KBM-7 (cell line): ENCODE measurements at places on chromosomes 1 and 21.

- DNase-seq: no peak
Measured at GRCh38 chr1:228292609-228292911, 84.7 kb downstream of the OBSCN start.

GRCh38 chr1:193342811-193343210 is 156.4 kb upstream of the B3GALT2 start:
- no peak for DNase-seq

DNA sequence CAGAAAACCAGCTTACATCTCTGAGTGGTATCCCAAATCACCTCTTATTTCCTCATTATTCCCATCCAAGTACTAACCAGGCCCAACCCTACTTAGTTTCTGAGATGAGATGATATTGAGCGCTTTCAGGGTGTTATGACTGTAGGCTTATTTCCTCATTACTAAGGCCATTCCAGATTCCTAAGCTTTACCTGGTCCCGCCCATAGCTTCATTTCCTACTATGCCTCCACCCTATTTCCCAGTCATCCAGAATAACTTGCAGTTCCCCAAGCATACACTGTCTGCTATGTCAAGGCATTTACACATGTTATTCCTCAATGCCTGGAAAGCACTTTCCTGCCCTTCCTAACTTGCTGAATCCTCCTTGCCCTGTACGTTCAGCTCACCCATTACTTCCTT is 79.3 kb upstream of the SPAG17 start:
- DNase-seq: no peak

- no peak for DNase-seq
Measured at GRCh38 chr1:117077267-117077666, 17.1 kb downstream of the TTF2 start.

DNA sequence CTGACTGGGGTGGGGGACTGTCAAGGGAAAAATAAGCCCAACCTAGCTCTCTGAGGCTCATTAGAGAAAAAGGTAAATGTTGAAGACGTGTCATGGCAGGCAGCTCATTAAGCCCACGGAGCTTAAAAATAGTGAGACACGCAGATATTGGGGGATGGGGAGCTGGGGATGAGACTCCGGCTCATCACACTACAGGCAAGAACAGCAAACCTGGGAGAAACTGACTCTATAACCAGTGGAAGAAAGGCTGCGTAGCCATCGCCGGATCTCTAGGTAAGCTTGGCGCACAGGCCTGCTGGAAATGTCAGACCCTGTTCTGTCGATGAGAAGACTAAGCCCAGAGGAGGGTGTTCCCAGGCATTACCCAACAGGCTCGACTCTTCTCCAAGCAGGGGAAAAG is 78.0 kb downstream of the SYT2 start:
- DNase-seq: no peak

DNA sequence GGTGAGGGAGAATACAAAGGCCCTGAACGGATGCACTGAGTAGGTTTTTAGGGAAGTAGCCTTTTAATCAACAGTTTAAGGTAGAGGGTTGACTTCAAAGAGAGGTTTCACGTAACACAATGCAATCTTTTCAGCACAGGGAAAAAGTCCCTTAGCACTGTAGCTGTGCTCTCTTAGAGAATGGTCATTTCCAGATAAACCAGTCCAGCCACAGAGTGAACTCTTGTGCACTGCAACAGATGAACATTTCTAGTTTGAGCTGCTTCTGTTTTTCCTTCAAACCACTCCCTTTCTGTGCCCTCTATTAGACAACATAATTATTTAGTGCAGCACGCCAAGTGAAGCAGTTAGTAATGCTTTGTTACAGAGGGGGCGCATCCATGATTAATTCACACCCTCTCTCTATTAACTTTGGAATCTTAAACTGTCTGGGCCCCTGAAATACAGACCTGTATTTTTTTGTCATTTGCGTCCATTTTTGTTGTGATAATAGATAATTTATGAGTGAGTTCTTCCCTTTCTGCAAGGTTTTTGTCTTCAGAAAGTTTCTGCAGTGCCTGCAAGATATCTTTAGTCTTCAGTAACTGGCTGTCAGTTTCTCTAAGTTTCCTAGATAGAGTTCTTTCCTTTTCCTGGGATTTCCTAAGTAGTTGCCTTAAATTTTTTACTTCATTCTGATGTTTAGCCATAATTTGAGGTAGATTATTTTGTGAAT is 22.9 kb downstream of the LCA5L start:
- DNase-seq: peak; percentile 9

DNA sequence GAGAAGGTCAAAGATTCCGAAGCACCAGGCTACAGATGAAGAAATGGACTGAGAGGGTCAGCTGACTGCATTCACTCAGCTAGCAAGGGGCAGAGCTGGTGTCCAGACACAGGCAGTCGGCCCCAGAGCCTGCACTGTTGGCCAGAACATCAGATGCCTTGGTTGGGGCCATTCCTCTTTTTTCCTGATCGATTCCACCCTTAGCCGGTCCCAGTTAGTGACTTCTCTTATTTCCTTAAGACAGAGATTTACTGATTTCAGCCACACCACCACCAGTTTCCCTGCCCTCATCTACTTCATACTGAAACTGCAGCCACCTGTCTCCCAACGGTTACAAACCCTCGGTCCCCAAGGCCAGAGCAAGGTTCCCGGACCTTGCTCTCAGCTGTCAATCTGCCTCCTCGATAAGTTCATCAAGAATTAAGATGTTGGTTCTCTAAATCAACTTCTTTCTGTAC is 11.5 kb downstream of the CD58 start:
- no peak for DNase-seq

GRCh38 chr1:76503736-76504135 is 363.5 kb upstream of the ST6GALNAC5 start:
- DNase-seq: no peak

- DNase-seq: no peak
Measured at GRCh38 chr1:2320760-2321667, 70.3 kb downstream of the MORN1 start.

DNA sequence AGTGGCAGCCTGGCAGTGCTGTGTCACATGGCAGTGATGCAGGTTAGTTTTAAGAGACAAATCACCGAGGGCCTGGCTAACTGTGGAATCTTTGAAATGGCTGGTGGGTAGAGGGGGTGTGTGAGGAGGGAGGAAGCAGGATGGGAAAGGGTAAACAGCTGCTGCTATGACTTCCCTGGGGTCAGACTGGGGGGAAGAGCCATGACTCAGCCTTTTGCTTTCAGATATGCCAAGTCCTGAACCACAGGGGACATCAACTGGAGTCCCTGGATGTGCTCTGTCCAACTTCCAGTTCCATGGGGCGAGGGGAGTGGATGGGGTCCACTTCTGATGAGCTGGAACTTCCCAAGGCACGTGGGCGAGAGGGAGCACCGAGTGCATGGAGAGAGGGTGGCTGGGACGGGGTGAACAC is 121.1 kb upstream of the ADAR start:
- no peak for DNase-seq

GRCh38 chr1:17789926-17790325 is 34.8 kb downstream of the ACTL8 start:
- DNase-seq: no peak

DNA sequence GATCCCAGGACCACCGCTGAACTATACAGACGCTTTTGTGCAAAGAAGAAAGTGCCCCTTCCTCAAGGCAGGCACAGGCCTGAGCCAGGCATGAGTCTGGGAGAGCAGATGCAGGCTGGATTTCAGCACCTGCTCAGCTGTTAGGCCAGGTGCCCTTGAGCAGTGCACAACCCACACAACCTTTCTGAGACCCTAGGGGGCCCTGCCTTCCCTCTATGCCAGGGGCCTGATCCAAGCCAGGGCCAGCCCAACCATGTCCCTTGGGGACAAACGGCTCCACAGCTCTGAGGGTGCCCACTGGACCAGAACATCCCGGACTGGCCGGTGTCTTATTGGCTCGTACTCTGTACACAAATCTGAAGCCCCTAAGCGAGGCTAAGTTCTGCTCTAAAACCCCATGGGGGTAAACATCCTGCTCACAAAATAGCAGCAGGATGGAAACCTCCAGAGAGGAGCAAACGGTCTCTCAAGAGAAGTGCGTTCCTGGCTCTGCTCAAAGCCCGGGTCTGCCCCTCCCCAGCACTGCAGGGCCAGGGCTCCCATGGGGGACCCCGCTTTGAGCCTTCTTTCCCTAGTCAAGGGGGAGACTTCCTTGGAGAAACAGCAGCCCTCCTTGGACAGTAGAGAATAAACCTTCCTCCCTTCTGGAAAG is 275.1 kb downstream of the NPHP4 start:
- no peak for DNase-seq

DNA sequence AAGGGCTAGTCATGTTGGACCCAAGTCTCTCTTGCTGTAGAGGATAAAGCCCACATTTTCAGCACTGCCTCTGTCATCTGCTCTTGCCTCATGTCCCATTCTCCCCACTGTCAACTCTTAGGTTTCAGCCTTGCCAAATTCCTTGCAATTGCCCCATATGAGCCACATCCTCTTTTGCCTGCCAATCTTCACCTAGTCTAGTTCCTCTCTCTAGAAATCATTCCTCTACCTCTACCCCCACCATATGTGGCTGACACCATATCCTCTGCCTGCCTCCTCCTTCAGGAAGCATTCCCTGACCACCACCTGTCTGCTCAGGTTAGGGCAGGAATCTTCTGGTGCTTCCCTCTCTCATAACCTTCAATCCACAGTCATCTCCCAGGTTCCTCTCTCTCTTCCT is 38.2 kb downstream of the SLC9A1 start:
- peak; percentile 86 for DNase-seq

DNA sequence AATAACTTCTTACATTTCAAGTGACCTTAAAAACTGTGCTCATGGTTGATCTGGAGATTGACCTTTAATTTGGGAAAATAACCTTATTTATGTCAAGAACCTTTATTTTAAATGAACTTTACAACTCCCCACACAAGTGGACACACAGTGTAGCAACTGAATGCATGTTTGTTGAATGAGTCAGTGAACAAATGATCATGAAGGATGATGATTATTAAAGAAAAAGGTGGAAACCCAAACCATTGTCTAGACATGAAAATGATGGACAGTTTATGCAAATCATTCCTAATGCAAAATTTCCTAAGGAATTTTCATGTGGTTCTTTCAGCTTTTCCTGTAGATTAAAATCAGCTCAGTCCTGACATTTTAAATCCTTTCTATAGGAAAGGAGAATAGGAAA is 439.8 kb upstream of the RUNX1 start:
- no peak for DNase-seq

DNA sequence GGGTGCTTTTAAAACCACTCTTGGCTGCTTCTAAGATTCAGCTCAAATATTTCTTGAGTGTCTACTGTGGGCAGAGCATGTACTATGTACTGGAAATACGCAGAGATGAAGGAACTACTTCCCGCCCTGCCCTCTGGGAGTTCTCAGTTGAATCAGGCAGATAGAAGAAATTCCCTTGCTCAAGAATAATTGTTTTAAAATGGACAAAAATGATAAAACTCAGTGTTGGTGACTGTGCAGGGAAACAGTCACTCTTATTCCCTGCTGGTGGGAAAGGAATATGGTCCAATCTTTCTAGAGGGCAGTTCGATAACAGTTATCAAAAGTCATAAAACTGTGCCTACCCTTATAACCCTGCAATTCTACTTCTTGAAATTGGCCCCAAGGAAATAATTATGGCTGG is 16.9 kb upstream of the GRHL3 start:
- no peak for DNase-seq

DNA sequence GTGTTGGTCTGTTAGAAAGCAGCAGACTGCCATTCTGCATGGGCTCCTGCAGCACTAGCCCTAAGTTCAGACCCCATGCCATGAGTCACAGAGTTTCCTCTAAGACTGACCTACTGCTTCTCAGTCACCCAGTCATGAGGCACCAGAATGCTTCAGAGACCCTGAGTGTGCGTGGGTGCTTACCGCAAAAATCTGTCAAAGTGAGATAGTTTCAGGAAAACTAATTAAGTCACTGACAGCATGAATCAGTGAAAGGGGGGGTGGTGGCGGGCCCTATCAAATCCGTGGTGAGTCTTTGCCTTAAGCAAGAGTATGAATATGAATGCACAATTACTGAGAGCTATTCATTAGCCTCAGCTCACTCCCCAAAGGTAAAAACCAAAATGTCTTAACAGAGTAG is 98.1 kb downstream of the KCTD3 start:
- no peak for DNase-seq

DNA sequence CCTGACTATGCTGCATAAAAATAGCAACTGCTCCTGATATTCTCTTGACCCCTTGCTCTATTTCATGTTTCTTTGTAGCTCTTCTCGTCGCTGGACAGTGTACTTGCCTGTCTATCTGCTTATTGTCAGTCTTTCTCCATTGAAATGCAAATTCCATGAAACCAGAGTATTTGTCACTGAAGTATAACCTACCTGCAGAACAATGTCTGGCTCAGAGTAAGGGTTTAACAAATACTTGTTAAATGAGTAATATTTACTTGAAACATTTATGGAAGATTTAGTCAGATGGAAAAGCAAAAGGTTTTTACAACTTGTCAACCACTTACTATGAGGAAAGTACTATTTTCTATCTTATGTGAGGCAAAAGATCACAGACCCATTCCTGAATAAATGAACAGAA is 19.9 kb upstream of the ERICH3 start:
- DNase-seq: no peak

GRCh38 chr1:3478187-3478586 is 23.7 kb downstream of the ARHGEF16 start:
- DNase-seq: no peak

GRCh38 chr1:76715474-76715873 is 151.8 kb upstream of the ST6GALNAC5 start:
- DNase-seq: no peak

GRCh38 chr1:29964718-29965533 is 728.6 kb downstream of the PTPRU start:
- no peak for DNase-seq

- no peak for DNase-seq
Measured at GRCh38 chr1:109863667-109864046, 47.0 kb upstream of the CSF1 start.

DNA sequence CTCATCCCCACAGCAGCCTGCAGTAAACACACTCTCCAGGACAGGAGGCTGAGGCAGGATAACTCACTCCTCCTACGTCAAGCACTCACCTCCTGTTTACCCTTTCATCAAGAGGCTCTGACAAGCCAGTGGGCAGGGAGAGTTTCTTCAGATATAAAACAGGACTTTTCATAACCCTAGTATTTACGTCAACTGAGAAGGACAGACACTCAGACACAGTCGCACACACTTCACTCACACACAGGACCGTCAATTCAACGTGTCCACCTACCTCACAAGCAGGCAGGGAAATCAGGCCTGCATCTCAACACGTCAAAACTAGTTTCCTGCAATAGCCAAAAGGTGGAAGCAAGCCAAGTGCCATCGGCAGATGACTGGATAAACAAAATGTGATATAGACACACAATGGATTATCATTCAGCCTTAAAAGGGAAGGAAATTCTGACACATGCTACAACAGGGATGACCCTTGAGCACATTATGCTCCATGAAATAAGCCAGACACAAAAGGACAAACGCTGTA is 48.6 kb downstream of the ITPKB start:
- DNase-seq: no peak

- no peak for DNase-seq
Measured at GRCh38 chr1:31757204-31757679, 6.9 kb downstream of the ADGRB2 start.

DNA sequence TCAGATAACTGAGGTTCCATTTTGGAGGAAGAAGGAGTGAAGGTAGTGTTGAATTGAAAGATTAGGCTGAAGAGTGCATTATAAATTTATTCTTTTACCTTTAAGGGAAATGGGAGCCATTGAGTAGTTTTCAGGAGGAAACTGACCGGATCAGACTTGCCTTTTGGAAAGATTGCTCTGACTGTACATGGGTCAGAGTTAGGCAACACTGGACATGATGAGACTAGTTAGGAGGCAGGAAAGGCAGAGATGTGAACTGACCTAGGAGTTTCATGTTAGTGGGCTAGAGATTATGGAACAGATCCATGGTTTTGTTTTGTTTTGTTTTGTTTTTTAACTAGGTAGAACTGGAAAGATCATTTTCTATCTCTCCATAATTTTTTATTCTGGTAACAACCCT is 78.2 kb downstream of the SNX7 start:
- DNase-seq: no peak
